Right cardiac atrium (tissue), 5 donors: ENCODE measurements at places on chromosomes 6 and 20. TPM values are rescaled to one million over a fixed set of nuclear protein-coding genes. Genes with fewer than 3 reads are reported as not detected.

The MYCT1 gene
- 7.0 TPM for total RNA-seq

The CST5 gene
- not detected for total RNA-seq

The GINS1 gene
- total RNA-seq = 0.51 TPM

The ECT2L gene
- 0.43 TPM for total RNA-seq

The LHFPL5 gene
- not detected for total RNA-seq

The GJA10 gene
- not detected for total RNA-seq

The PTCRA gene
- not detected for total RNA-seq

The SLC22A16 gene
- total RNA-seq = not detected

The MLN gene
- not detected for total RNA-seq

The GSTA2 gene
- not detected for total RNA-seq

The ASF1A gene
- 21.0 TPM for total RNA-seq

The BCAS4 gene
- 1.6 TPM for total RNA-seq

The CALHM6 gene
- 3.4 TPM for total RNA-seq

The RSPO4 gene
- total RNA-seq = 0.53 TPM

The BPHL gene
- total RNA-seq = 10.4 TPM

The TMEM244 gene
- total RNA-seq = not detected

The DYNLT1 gene
- total RNA-seq = 97.7 TPM

The KCNK5 gene
- total RNA-seq = 1.6 TPM

The ANGPT4 gene
- 0.06 TPM for total RNA-seq

The ZC3H12D gene
- 1.1 TPM for total RNA-seq

The CCN6 gene
- total RNA-seq = not detected

The KIAA0408 gene
- total RNA-seq = 8.2 TPM

The TRAPPC3L gene
- total RNA-seq = 0.20 TPM

The RNF144B gene
- total RNA-seq = 16.2 TPM

The SEMG1 gene
- total RNA-seq = not detected

The FAM209B gene
- total RNA-seq = 0.59 TPM

The SCAND1 gene
- total RNA-seq = 58.8 TPM

The CAGE1 gene
- not detected for total RNA-seq

The OCSTAMP gene
- total RNA-seq = not detected

The CST1 gene
- total RNA-seq = not detected

The F13A1 gene
- 140 TPM for total RNA-seq

The ADGRF5 gene
- 27.1 TPM for total RNA-seq

The PRPF6 gene
- 44.0 TPM for total RNA-seq

The PRL gene
- total RNA-seq = not detected

The COL21A1 gene
- total RNA-seq = 25.2 TPM

The ESF1 gene
- total RNA-seq = 10.8 TPM

The MUC22 gene
- total RNA-seq = 0.14 TPM

The OPRM1 gene
- not detected for total RNA-seq

The HLA-DQB2 gene
- total RNA-seq = 0.58 TPM

The HLA-DMB gene
- 15.7 TPM for total RNA-seq

The RRAGD gene
- 92.2 TPM for total RNA-seq

The SDC4 gene
- total RNA-seq = 57.5 TPM

The CD93 gene
- 25.6 TPM for total RNA-seq
